Umbilical cord (tissue), 2 donors: ENCODE measurements at places on chromosomes 2 and 18. TPM values are rescaled to one million over a fixed set of nuclear protein-coding genes. Genes with fewer than 3 reads are reported as not detected.

GRCh38 chr2:120564213-120565094 is 171.2 kb upstream of the GLI2 start:
- DNase-seq, result no peak

- no peak for DNase-seq
Observed at GRCh38 chr2:151361674-151362370, 4.4 kb downstream of the TNFAIP6 start.

- no peak for DNase-seq
Observed at GRCh38 chr2:172962824-172963223, 112.8 kb upstream of the MAP3K20 start.

DNA sequence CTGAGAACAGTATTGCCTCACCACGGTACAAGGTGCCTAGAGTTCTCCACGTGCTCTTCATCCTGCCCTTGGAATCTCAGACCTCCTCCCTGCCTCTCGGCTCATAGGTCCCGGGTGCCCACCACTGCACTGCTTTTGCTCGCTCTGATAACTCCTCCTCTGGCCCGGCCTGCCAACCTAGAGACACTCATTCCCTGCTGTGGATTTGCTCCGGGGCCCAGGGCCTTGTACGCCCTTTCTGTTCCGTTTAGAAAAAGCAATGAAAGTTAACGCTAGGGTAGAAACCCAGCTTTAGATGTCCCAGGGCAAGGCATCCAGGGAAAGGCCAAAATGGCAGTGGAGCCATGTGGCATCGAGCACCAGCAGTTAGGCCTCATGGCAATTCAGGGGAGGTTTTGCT is 253.9 kb downstream of the VAPA start:
- DNase-seq, result no peak

GRCh38 chr2:128577141-128577930 is 258.7 kb upstream of the HS6ST1 start:
- no peak for DNase-seq

DNA sequence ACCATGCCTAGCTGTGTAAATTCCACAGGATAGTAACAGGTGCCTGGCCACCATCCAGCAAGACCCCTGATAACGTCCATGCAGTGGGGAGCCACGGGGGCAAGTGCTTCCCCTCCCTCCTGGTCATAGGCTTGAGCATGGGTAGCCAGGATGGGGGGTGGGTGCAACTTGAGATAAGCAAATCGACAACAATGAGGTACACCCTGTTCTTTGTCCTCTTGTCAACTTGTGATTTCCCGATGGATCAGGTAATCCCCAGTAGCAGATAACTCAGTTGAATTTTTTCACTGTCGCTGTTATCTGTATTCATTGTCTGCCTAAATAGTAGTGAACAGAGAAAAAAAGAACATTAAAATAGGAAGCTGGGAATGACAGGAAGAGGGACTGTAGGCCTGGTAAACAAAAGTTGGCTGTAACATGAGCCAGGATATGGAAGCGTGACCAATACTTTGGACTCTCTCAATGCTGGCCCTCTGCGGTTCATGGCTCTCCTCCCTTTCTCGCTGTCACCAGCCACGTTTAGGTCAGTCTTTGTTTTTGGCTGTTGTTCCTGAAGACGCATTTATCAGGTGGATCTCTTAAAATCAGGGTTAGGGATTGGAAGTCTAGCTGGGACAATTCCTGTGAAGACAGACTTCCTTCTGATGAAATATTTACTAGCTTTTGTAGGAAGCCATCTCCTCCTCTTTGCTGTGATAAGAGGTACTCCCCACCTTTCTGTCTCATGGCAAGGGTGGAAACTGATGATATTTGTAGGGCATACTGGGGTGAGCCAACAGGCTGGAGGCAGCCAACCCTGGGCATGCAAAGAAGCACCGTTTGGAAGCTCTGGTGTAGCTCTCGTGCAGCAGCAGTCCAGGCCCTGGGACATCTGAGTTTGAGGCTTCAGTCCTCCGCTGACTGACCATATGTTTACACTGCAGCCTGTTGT is 42.4 kb downstream of the TCF7L1 start:
- DNase-seq, result no peak

Gene LOXHD1
- not detected for total RNA-seq

Gene NYAP2
- total RNA-seq, result 0.96 TPM

Gene NEU2
- not detected for total RNA-seq

Gene TIMM21
- 21.7 TPM for total RNA-seq
